ENCODE measurements at places on chromosomes 3 and 15. TPM values are rescaled to one million over a fixed set of nuclear protein-coding genes. Genes with fewer than 3 reads are reported as not detected.
A peak's percentile ranks its signal among the peaks of the same experiment; 100 is the strongest.

DNA sequence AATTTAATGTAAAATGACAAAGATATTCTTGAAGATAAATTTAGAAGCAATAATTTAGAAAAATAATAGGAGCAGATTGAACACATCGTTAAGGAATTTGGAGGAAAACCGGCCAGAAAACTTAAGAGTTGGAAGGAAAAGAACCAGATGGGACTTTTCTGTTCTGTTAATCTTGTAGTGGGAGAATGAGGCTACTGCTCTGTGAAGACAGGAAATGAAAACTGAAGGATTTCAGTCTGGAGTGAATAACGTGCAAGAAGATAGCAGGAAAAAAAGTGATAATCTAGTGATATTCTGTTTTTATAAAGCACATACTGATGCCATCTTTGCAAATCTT is 74.2 kb downstream of the DPPA2 start:
- DNase-seq, result no peak

The LRRN1 gene
- 0.56 TPM for total RNA-seq

DNA sequence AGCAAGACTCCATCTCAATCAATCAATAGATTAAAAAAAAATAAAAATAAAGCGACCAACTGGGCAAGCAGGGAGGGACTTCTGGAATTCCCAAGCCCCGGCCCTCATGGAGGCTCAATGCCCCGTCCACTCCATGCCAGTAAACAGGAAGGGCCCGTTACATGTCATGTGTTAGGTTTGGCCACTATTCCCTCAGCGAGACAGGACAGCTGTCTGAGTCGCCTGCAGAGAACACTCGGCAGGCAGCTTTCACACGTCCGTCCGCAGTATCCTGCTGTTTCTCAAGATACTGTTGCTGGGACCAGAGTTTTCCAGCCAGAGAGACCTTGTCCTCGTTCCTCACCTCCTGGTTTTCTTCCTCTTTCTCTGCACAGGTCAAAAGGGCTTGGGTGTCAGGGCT is 18.0 kb downstream of the TMEM44 start:
- DNase-seq, result no peak

DNA sequence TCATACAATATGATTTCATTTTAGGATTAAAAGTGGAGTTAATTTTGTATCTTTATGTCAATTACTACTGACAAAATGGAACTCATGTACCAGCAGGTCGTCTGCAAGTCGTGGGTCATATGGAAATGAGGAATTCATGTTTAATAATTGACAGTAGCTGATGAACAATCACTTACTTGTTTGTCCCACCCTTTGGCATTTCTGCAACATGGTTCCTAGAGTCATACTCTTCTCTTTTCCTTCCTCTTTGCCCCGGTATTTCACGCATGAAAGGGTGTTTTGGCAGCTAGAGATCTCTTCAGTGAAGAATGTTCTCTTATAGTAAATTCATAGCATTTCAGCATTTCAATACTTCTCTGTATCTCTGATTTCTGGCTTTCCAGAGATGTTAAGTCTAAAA is 133.3 kb upstream of the SLC24A5 start:
- no peak for DNase-seq

DNA sequence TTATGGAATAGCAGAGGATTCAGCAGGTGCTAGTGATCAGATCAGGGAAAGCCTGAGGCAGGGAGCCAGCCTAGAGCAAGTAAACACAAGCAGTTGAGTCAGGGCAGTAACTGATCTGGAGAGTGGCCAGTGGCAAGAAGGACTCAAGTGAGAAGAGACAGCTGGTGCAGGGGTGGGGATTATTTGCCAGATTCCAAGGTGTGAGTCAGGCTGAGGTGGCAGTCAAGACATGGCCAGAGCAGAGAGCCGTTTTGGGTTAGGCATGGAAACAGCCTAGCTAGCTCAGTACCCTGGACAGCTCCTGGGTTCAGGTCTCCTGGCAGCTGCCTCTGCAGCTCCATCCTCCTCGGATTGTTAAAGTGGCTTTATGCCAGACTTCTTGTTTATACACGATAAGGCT is 281.9 kb upstream of the ONECUT1 start:
- DNase-seq, result peak; percentile 70

DNA sequence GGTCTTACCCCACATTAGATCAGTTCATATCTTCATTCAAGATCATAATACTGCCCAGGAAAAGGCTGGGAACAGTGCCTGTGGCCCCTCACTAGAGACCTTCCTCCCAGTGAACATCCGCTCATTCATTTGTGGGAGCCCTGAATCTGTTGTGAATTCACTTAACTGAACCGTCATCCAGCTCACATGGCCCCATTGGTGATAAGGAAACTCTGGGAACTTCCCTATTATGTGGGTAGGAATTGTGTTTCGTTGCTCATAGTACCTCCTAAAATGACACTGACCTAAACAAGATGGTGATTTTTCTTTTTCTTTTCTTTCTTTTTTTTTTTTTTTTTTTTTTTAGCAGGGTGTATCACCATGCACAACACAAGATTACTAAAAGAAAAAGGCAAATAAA is 6.8 kb upstream of the MESP2 start:
- no peak for DNase-seq

- no peak for DNase-seq
Observed at GRCh38 chr15:81497238-81497637, 123.2 kb upstream of the TMC3 start.

GRCh38 chr3:147921051-147921450 is 511.9 kb downstream of the ZIC1 start:
- DNase-seq, result no peak

DNA sequence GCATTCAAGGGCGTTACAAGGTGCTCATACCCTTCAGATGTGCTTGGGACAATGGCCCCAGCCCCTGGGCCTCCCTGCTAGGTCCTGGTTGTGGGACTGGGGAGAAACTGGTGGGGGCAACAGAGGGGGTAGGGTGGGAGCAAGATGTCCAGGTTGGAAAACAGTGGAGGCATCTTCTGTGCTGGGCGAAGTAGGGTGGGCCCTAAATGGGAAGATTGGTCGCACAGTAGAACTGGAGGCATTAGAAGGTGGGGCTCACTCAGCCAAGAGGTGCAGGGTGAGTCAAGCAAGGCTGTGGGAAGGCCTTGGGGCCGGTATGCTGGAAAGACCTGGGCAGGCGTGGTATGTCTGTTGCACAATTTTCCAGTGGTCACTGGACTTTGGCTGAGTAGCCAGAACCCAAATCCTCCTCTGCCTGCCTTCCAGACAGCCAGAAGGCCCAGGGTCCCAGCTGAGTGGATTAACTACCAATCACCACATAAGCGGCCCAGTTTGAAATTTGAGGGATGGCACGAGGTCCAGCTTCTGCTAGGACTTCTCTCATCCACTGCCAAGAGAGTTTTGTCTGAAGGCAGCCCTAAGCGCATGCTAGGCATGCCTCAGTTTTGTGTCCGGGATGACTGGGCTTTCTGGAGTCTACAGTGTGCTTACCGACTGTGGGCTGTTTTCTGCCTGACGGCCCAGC is 74.5 kb downstream of the LSM3 start:
- no peak for DNase-seq

GRCh38 chr3:195263193-195263924 is 7.6 kb downstream of the XXYLT1 start:
- no peak for DNase-seq

The PLA2G4D gene
- total RNA-seq, result 0.31 TPM

- no peak for DNase-seq
Observed at GRCh38 chr3:110456438-110457138, 615.0 kb upstream of the NECTIN3 start.

GRCh38 chr3:185151101-185151963 is 1.5 kb downstream of the C3orf70 start:
- DNase-seq, result no peak

DNA sequence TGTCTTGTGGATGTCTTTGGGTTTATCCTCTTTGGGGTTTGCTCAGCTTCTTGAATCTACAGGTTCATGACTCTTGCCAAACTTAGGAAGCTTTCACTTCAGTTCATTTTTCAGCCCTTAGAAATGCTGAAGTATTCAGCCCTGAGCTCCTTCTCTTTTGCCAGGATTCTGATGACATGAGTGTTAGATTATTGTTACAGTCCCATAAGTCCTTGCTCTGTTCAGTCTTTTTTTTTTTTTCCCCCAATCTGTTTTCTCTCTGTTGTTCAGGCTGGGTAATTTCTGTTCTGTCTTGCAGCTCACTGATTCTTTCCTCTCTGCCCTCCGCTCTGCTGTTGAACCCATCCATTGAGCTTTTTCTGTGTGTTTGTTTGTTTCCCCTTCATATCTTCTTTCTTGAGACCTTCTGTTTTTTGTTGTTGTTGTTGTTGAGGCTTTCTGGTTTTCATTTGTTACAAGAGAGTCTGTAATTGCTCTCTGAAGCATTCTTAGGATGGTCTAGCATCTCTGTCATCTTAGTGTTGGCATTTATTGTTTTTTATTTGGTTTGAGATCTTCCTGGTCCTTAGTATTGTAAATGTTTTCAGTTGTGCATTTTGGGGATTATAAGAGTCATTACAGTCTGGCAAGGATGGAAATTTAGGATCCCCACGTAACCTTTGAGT is 18.4 kb downstream of the LRCH3 start:
- DNase-seq, result no peak

- DNase-seq, result no peak
Observed at GRCh38 chr3:112514527-112515128, 15.4 kb upstream of the BTLA start.

GRCh38 chr3:84998545-84998944 is 39.8 kb downstream of the CADM2 start:
- no peak for DNase-seq

The NECTIN3 gene
- total RNA-seq, result 47.3 TPM

GRCh38 chr3:140165781-140166180 is 230.8 kb downstream of the CLSTN2 start:
- DNase-seq, result no peak

DNA sequence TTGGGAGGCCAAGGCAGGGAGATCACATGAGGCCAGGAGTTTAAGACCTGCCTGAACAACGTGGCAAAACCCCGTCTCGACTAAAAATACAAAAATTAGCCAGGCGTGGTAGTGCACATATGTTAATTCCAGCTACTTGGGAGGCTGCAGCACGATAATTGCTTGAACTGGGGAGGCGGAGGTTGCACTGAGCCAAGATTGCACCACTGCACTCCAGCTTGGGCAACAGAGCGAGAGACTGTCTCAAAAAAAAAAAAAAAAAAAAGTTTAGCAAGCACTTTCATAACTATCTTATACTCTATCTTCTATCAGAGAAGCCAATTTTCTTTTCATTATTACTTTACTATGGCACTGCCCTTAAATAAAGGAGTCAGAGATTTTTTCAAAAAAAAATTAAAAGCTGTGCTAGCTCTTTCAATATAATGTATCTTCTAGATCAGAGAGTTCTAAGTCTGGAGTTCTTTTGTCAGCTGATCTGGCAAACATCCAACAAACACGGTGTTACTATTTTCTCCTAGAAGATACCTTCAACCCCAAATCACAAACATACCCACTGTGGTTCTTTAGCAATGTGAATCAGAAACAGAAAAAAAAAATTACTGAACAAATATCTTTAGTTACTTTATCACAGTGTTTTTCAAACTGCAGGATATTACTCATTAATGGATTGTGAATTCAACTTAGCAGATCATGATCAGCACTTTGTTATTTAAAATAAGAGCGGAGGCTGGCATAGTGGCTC is 3.0 kb downstream of the ZNF770 start:
- DNase-seq, result no peak

- no peak for DNase-seq
Observed at GRCh38 chr15:68990231-68990991, 24.1 kb upstream of the NOX5 start.

DNA sequence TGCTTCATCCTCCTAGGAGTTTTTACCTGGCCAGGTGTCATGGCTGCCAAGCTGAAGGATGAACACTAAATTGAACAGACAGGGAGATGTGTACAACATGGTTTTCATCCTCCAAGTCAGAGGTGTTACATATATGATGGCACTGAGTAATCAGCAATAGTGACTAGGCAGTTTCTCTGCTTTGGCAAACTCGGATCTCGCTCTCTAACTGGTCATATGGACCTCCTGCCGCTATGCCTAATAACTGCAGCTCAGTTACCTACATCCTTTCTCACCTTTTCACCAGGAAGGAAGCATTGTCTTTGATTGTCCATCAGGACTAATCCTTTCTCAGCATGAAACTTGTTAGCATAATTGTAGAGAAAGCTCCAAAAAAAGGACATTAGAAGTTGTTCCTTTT is 175.9 kb upstream of the PLSCR5 start:
- no peak for DNase-seq

DNA sequence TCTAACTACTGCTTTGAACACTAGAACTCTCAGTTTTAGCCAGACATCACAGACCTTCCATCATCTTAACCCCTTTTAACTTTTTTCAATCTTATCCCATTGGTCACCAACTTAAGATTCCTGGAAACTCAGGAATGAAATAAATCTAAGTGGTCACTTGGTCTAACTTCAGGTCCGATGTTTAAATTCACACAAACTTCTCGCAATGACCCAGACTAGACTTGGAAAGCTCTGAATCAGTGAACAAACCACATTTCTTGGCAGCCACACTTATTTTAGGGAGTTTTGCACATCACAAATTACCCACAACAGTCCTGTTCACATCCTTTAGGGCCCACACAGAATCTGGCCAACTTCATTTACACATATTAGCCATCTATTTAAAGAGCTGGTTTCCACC is 118.9 kb downstream of the MAGI1 start:
- no peak for DNase-seq

The CLEC3B gene
- total RNA-seq, result 19.2 TPM

The VPS13C gene
- total RNA-seq, result 57.2 TPM

GRCh38 chr3:38314764-38315487 is 31.7 kb upstream of the XYLB start:
- no peak for DNase-seq

The LMAN1L gene
- total RNA-seq, result not detected

- peak; percentile 22 for DNase-seq
Observed at GRCh38 chr3:125310623-125311081, 64.5 kb downstream of the ZNF148 start.
